Spinal cord (tissue), 10 donors: ENCODE measurements at places on chromosomes 6 and 20.

DNA sequence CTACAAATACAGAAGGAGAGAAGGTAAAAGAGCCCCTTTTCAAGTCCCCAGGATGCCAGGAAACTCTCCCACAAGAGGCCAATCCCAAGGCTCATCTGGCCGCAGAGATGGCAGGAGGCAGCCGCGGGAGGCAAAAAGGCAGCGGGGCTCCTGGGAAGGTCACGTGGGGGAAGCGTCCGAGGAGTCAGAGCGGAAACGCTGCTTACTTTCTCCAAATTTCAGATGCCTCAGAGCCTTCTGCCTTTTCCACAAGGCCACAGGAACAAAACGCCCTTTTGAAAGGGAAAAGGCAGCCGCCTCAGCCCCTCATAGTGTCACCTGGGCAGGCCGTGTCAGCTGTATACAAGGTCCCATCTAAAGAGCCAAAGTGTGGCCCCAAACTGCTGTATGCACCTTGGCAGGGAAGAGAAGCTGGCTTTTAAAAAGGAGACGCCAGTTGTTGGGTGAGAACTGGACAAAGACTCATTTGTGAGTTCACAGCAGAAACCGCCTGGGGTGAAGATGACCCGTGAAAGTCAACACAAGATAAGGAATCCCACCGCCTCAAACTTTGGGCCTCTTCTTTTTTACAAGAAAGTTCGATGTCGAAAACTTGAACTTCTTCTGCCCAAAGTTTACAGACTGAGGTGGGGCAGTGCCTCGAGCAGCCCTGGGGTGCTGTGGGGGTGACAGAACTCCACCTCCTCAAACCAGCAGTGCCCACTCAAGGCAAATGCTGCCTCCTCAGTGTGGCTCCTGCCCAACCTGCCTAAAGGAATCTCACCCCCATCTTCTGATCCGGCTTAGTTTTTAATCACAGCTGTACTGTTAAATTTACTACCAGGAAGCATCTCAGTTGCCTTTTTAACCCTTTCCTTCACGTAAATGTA is 45.4 kb downstream of the EZR start:
- no peak for DNase-seq

GRCh38 chr6:129498950-129499842 is 210.8 kb downstream of the ARHGAP18 start:
- peak; percentile 92 for DNase-seq

- DNase-seq = no peak
These were observed 41.7 kb downstream of the CNKSR3 start for GRCh38 chr6:154468760-154469159.

GRCh38 chr20:45583502-45583901 is 4.4 kb upstream of the WFDC8 start:
- DNase-seq = no peak

DNA sequence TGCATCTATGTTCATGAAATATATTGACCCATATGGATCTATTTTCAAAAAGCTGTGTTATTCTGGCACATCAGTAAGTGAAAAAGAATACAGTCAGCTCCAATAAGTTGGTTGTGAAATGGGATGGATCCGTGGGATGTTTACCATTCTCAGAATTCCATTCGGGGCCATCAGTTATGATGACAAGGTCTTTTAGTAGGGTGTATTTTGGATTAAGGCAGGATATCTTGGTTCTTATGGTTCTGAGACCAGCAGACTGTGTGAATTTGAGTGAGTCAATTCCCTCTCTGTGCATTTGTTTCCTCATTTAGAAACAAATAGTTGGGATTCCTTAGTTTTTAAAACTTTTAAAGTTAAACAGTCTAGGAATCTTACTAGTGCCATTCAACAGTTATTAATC is 287.4 kb downstream of the CD109 start:
- DNase-seq = no peak

DNA sequence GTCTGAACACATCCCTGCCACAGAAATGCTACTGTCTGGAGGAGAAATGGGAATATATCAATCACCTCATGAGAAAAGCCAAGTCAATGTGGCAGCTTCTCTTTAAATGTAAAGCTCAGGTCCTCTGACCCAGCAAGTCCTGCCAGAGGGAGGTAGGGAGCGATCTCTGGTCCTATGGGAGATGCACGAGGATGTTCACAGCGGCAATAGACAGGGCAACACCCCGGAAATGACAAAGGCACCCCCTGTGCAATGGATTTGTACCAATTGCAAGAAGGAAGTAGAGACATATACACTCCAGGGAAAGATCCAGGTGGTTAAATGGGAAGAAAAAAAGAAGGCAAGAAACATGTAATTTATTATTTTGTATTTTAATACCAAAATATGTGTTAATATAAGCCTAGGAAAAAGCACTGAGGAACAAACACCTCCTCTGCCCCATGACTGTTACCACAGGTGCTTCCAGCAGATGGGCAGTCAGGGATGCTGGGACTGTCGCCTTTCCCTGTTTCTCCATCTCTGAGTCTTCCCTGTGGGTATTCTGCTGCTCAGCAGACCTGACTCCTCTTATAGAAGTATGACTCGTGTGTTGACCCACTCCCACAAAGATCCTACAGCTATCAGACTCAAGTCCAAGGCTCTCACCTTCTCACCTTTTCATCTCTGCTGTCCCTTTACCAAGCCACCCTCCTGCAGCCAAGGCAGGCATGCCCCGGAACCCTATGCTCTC is 20.8 kb downstream of the ATP9A start:
- DNase-seq = no peak

GRCh38 chr6:45584127-45584526 is 206.4 kb upstream of the SUPT3H start:
- no peak for DNase-seq

- no peak for DNase-seq
These were observed 160.0 kb downstream of the PKHD1 start for GRCh38 chr6:51927450-51927849.

GRCh38 chr6:162705736-162706135 is 21.8 kb downstream of the PRKN start:
- no peak for DNase-seq

DNA sequence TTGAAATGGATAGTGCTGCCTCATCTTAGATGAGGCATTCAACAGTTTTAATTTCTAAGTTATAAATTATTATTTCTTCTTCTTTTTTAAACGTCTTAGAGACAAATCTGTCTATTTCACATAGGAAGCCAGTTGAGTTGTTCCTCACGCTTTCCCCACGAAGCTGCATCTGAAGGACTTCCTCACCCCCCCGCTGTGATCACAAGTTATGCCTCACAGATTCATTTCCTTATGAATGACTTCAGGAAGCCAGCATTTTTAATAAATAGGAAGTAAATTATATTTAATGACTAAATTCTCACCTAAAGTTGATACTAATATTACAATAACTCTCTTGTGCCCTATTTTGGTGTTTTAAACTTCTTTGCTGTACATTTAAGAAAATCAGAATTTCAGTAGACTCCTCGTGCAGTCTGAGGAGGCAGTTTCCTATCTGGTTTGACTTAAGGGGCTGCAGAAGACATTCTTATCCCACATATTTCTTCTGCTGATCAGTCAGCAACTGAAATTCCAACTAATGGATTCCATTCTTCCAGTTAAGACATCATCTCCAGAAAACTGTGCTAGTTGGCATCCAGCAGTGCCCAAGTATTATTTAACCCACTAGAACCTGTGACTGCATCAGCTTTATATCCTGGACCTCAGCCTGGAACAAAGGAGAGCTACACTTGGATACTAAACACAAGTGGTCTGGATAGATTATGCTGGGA is 182.7 kb upstream of the CCN2 start:
- no peak for DNase-seq

DNA sequence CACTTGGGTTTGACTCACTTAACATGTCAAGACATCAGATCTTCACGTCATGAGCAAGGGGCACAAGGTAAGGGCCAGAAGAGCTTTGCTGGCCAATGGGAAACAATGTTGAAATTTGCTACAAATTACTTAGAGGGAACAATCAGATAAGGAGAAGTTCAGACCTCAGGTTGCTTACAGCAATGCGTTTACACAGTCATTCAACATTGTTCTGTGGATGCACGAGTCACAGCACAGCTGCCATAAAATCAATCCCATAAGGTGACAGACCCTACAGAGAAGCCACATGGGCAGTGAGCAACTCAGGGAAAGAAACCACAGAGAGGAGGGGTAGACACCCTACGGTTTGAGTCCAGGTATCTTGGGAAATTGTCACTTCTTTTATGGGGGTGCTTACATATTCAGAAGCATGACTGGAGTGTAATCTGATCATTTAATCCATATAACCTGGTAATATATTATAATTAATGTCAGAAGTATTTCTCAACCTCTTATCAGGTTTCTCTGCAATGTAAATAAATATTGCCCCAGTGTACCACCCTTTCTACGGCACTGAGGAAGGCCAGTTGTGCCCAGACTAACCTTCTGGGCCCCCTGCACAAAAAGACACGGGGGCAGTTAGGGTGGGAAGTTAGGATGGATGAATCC is 2.3 kb upstream of the SLC22A2 start:
- DNase-seq = no peak

DNA sequence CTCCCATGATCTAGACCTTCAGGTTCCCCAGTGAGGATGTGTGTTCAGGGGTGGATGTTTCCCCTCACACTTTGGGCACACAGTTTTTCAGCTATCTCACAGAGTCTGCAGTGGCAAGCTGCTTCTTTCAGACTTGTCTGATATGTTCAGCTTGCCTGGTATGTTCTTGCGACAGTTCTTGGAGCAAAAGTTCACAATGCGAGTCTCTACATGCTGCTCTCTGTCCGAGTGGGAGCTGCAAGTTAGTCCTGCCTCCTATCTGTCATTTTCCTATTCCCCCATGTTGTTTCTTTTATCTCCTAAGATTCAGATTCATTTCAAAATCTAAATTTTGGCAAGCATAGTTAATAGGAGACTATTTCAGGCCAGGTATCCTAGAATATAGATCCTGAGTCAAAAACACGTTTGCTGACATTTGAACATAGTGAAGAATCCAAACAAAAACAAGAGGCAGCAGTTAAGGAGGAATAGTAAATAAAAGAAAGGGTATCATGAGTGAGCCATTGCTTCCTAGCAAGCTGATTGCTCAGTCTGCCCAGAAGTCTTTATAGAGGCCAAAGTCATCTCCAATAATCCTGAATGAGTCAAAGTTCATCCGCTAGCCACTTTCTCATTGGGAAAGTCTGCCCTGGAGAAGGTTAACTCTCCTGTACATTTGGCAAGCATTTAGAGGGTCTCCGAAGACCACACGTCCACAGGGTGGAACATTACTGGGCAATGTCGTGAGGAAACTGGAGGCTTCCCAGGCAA is 140.2 kb upstream of the MOCS1 start:
- no peak for DNase-seq

GRCh38 chr6:142902636-142903053 is 42.3 kb downstream of the HIVEP2 start:
- DNase-seq = no peak

DNA sequence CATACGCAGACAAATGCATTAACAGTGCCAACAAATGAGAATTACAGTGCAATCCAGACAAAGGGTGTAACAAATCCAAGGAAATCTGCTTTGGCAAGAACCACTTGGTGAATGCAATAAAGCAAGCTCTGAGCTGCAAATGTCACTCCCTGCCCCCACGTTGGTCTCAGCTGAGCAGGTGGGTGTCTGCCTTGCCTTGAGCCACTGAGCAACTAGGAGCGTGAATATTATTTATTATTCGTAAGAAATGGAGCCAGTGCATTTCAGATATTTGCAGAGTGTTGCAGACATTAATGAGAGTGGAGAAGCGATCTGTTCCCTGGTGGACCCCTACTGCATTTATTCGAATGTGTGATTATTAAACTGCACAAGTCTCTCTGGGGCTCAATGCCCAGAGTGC is 36.6 kb upstream of the F13A1 start:
- no peak for DNase-seq

- no peak for DNase-seq
These were observed 33.6 kb downstream of the GFOD1 start for GRCh38 chr6:13453771-13454251.

DNA sequence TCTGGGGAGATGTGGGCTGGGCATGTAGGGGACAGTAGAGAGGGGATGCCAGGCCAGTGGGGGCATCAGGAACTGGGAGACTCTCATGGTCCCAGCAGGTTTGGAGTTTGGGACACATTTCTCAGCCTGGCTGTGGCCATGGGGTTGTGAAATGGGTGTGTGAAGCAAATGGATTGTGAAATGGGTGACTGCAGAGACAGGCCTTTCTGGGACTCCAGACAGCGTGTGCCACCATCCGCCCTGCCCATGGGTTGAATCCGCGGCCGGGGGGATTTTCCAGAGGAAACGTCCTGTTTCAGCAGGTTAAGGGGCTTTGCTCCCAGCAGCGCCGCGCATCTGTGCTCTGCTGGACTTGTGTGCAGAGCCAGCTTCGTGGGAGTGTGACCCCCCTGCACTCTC is 3.7 kb upstream of the PMEPA1 start:
- no peak for DNase-seq

GRCh38 chr6:166910601-166911000 is 45.7 kb downstream of the RNASET2 start:
- DNase-seq = no peak

GRCh38 chr6:27693766-27694546 is 218.2 kb downstream of the OR2B2 start:
- DNase-seq = peak; percentile 95

GRCh38 chr20:38665506-38666285 is 58.6 kb upstream of the SLC32A1 start:
- no peak for DNase-seq

GRCh38 chr6:117449549-117450439 is 24.1 kb upstream of the ROS1 start:
- peak; percentile 40 for DNase-seq

GRCh38 chr6:112233847-112234246 is 20.5 kb downstream of the LAMA4 start:
- DNase-seq = no peak

- DNase-seq = no peak
These were observed 106.9 kb downstream of the IPCEF1 start for GRCh38 chr6:154249499-154250298.

- DNase-seq = no peak
These were observed 70.9 kb downstream of the SASH1 start for GRCh38 chr6:148413321-148414091.

GRCh38 chr6:157699777-157700636 is 123.0 kb upstream of the SNX9 start:
- DNase-seq = no peak

DNA sequence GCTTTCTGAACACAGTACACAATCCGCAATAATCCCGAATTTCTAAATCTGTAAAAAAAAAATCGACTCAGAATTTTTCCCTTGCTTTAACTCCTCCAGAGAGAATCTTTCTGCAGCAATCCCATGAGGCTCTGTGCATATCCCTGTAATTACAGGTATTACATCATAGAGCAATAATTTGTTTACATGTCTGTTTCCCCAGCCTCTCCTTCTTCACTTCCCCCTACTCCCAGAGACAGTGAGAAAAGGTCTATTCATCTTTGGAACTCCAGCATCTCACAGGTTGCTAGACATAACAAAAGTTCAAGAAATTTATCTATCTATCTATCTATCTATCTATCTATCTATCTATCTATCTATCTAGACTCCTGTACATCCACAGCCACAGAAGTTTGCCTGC is 26.0 kb downstream of the KLHL31 start:
- DNase-seq = no peak

DNA sequence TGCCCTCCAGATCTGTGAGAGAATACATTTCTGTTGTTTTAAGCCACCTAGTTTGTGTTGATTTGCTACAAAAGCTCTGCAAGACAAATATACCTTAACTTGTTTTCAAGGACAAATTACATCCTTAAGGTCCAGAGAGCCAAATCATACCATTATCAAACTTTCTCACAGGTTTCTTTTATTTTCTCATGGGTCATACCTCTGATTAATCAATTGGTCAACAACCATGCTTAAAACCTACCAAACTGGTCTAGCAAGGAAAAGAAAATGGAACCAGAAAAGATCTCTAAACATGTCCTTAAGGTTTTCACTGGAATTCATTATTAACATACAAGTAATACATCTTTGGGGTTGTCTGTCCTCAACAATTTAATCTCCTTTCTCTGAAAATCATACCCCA is 535.0 kb downstream of the CD83 start:
- DNase-seq = no peak

GRCh38 chr6:44906761-44907160 is 421.4 kb upstream of the RUNX2 start:
- no peak for DNase-seq
